B cell (primary cell): ENCODE measurements at places on chromosomes 13 and 19. TPM values are rescaled to one million over a fixed set of nuclear protein-coding genes. Genes with fewer than 3 reads are reported as not detected.

KCNRG gene
- 1.6 and 3.4 TPM in 2 replicates for total RNA-seq

MED25 gene
- 123 and 126 TPM in 2 replicates for total RNA-seq

ACTMAP gene
- 9.8 and 10.2 TPM in 2 replicates for total RNA-seq

OR7D2 gene
- total RNA-seq = 0.07 TPM in 1 of 2 replicates, not detected in the other

MCF2L gene
- total RNA-seq = 7.7 and 8.2 TPM in 2 replicates

LHB gene
- total RNA-seq = 1.1 TPM in 1 of 2 replicates, not detected in the other

ZNF440 gene
- 22.4 and 23.4 TPM in 2 replicates for total RNA-seq

IER2 gene
- total RNA-seq = 181 and 189 TPM in 2 replicates

SMIM17 gene
- not detected in 2 replicates for total RNA-seq

FOSB gene
- 39.6 and 40.9 TPM in 2 replicates for total RNA-seq

NXNL1 gene
- total RNA-seq = not detected in 2 replicates

- peak; percentile 18 for DNase-seq
Observed at GRCh38 chr19:48417421-48417820, 24.0 kb downstream of the GRIN2D start.

DNA sequence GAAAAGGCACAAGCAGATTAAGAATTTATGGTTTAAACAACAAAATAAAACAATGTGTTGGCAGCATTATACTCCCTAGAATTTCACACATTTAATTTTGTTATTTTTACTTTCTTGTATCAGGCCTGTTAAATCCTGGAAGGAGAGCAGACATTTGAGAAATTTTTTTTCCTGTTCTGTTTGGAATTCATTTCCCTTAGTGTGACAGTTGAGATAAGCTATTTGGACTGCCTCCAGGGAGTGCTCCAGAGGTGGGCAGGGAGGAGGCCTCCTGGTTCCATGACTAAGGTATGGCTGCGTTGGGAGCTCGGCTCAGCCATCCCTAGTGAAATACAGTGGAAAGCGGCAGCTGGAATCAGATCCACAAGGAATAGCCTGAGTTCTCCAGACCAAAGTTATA is 185.7 kb downstream of the KCNRG start:
- DNase-seq = no peak

DNA sequence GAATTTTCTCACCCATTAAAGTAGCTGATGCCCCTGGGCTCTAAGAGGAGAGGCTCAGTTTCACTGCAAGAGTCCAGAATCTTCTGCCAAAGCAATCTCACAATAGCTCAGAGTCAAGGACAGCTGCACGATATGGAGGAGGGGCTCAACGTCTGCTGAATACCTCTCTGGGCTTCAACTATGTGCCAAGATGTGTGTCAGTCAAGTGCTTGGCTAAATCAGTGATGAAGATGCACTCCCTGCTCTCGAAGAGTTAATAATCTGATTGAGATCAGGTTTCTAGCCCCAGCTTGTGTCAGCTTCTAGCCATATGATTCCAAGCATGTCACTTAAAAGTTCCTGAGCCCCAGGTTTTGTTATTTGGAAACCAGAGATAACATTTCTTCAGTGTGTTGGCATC is 46.8 kb downstream of the KLF12 start:
- no peak for DNase-seq

DNA sequence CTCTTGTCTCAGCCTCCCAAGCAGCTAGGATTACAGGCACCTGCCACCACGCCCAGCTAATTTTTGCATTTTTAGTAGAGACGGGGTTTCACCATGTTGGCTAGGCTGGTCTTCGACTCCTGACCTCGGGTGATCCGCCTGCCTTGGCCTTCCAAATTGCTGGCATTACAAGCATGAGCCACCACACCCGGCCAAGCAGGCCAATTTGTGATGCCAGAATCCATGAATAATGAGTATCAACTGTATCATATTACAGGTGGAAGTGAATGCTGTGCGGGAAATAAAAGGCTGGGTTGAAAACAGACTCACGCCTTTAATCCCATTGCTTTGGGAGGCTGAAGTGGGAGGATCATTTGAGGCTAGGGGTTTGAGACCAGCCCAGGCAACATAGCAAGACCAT is 3.6 kb upstream of the NFILZ start:
- no peak for DNase-seq

- DNase-seq = no peak
Observed at GRCh38 chr13:59531571-59532091, 632.1 kb downstream of the DIAPH3 start.

- no peak for DNase-seq
Observed at GRCh38 chr13:80214521-80214991, 126.4 kb downstream of the SPRY2 start.

GRCh38 chr19:21143854-21144253 is 2.0 kb downstream of the ZNF431 start:
- no peak for DNase-seq

DNA sequence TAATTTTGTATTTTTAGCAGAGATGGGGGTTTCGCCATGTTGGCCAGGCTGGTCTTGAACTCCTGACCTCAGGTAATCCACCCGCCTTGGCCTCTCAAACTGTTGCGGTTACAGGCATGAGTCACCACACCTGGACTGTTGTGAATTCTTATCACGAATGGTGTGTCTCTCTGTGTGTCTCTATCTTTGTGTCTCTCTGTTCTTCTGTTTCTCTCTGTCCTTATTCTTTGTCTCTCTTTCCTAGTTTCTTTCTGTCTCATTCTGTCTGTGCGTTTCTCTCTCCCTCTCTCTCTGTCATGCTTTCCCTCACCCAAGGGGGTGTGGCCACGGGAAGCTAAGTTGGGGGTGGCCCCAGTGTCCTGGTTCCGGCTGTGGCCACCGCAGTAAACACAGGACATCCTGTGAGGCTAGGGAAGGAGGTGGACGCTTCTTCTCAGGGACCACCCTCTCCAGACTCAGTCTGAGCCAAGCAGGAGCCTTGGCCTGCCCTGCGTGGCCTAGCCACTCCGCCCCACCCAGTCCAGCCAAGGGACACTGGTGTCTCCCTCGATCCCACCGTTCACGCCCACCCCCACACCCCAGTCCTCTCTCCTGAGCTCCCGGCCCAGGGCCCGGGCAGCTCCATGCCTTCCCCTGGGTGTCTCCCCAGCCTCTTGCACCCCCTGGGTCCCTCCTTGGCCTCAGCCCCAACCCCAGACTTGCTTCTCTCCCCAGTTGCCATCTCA is 3.9 kb upstream of the PRX start:
- DNase-seq = no peak

- DNase-seq = peak; percentile 67
Observed at GRCh38 chr19:8240274-8241229, 31.4 kb downstream of the CERS4 start.

DNA sequence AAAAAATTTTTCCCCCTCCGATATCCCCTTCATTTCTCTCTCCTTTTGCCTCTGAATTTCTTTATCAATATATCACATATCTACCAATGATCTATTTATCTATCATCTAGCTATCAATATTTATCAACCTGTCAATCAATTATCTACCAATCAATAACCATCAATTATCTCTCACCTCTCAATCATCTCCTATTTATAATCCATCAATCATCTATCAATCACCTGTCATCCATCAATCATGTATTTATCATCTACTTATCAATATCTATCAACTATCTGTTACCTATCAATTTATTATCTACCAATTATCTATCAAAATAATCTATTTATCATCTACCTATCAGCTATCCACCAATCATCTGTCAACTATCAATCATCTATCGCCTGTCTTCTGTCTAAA is 17.1 kb downstream of the MBD3L1 start:
- no peak for DNase-seq

DNA sequence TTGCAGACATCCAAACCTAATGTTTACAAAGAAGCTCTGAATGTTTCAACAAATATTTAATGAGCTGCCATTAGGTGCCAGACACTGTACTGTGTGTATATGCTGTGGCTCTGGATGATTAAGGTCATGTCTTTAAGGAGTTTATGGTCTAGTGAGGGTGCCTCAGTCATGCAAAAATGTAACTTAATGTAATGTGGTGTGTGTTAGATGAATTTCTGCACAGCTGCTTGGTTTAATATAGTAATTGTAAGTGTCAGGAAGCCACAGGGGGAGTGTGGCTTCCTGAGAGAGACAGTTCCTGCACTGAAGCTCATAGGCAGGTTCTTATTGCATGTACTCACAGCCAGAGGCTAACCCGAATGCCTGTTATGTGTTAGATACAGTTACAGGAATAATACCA is 43.3 kb downstream of the SPATA13 start:
- DNase-seq = no peak

DNA sequence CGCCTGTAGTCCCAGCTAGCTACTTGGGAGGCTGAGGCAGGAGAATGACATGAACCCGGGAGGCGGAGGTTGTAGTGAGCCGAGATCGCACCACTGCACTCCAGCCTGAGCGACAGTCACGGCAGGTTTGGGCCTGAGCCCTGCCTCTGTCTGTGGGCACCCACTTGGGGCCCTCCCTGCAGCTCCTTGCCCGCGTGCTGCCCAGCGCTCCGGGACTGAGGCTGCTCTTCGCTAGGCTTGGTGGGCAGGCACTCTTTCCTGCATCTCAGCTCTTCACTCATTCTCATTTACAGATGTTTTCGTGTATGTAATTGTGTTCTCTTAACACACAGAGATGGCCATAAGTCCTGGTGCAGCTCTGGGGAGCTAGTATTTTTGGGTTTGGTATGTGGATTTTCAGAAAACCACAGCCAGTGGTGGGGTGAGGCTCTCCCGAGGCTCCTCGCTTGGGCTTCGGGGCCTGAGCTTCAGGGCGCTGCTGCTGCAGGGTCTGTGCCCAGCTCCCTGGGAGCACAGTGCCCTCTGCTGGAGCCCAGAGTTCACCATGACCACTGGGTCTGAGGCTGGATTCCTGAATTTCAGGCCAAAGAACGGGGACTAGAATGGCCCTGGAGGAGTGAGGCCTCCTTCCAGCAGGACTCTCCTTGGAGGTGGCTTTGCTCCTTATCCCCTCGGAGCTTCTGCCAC is 15.2 kb downstream of the UPF1 start:
- peak; percentile 78 for DNase-seq

- DNase-seq = no peak
Observed at GRCh38 chr19:47456721-47457474, 14.8 kb downstream of the SLC8A2 start.

DNA sequence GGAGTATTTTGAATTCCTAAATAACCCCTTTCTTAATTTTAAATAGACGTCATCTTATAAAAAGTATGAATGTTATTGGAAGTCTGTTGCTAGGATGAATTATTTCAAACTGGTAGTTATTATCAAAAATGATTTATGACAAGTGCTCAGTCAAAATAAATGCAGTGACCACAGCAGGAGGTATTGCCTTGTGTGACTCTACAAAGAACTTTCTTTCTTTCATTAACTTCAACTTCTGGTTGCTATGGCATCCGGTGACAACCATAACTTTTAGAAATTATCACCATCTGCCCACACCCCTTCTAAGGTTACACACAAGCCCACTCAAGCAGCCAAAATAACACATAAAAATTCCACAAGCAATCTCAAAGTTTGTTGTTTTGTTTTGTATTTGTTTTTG is 189.9 kb downstream of the DACH1 start:
- no peak for DNase-seq

- peak; percentile 67 for DNase-seq
Observed at GRCh38 chr19:17951157-17951989, 15.5 kb upstream of the KCNN1 start.

GRCh38 chr13:101412076-101412475 is 4.2 kb downstream of the NALCN start:
- no peak for DNase-seq

DNA sequence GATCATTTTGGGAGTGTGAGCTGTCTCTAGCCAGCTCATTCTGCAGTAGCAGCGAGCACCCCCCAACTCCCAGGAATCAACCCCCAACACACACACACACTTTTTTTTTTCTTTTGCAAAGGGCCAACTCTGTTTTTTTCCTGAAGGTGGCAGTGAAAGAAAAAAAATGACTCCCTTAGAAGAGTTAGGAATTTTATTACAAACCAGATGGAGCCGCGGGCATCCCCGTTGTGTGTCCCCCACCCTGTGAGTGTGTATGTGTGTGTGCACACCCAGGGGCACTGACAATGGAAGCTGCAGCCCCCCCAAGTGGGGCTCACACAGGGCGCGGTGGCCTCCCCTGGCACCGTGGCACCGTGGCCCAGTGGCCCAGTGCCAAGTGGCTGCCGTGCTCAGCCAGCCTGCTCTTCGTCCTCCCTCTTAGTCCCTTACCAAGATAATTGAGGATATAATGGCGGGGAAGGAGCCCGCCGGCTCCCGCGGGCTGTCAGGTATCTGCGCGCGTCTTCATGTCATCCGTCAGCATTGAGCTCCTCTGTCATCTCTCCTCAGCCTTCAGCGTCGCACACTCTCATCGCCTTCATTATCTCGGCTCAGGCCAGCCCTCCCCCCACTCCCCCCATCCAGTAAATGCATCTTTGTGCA is 314.1 kb downstream of the ZNF536 start:
- no peak for DNase-seq

DNA sequence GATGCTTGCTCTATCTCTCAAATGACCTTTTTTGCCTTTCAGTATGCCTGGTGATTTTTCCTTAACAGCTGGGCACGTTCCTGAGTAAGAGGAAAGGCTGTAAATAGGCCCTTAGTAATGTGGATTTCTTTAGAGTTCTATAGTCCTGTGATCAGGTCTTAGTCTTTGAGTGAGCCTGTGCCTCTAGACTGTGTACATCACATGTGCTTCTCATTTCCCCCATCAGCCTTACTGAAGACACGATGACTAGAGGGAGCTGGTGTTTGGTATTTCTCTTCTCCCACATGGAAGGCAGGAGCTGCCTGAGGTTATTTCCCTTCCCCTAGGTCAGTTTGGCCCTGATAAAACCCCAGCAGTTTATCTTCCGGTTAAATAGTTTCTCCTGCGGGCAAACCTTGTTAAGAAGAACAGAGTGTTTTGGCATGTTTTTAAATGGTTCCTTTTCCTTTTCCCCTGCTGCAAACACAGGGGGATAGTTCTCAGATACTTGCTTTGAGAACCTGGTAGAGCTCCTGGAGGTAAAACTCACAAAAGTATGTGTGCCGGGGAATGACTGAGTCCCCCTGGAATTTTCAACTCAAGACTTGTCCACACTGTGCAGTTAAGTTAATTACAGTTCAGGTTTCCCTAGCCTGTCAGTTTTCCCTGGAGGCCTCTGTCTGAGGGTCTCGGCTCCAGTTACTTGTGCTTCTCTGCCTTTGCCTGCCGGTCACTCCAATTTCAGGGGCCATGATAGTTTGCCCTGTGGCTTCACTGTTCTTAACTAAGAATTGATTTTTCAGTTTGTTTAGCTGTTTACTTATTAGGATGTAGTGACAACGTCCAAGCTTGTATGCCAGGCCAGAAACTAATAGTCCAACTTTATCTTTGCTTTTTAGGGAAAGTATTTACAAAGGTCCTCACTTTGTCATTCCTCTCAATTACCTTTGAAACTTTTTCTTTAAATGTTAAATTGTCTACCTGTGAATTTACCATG is 94.4 kb downstream of the URI1 start:
- no peak for DNase-seq

DNA sequence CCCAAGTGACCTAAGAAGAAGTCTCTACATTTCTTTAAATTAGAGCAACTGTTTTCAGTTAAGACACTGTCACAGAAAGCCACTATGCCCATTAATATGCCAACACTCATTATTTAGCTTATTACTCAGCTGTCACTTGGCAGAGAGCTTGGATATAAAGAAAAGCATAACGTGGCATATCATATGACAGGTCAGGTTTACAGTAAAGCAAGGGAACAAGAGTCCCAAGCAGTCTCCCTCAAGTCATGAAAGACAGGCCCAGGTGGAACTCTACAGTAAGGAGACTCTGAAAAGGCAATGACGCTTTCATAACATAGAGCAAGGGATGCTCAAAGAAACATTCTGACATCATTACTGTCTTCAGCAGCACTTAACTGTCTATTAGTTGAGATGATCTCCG is 6.3 kb downstream of the LHFPL6 start:
- DNase-seq = no peak
